ENCODE measurements at places on chromosomes 1 and 21. TPM values are rescaled to one million over a fixed set of nuclear protein-coding genes. Genes with fewer than 3 reads are reported as not detected.

The VASH2 gene
- total RNA-seq, result 2.5 TPM

The CD52 gene
- not detected for total RNA-seq

The PLEKHN1 gene
- total RNA-seq, result 1.2 TPM

The ATPAF1 gene
- 73.0 TPM for total RNA-seq

The CELA3A gene
- not detected for total RNA-seq

The PGLYRP3 gene
- total RNA-seq, result not detected

The FALEC gene
- total RNA-seq, result not detected

The TMEM79 gene
- total RNA-seq, result 1.4 TPM

The KDF1 gene
- not detected for total RNA-seq

The IGFN1 gene
- not detected for total RNA-seq

The HSD3B2 gene
- not detected for total RNA-seq

The MASP2 gene
- not detected for total RNA-seq

The OPTC gene
- not detected for total RNA-seq

The ILDR2 gene
- total RNA-seq, result 7.0 TPM

The TRABD2B gene
- 0.06 TPM for total RNA-seq

The RASSF5 gene
- 2.6 TPM for total RNA-seq

The TMPRSS15 gene
- 1.4 TPM for total RNA-seq

The CELA2A gene
- not detected for total RNA-seq

The RAB29 gene
- 15.8 TPM for total RNA-seq

The DLGAP3 gene
- total RNA-seq, result 0.04 TPM
